ENCODE measurements at places on chromosomes 5 and 9.
A peak's percentile ranks its signal among the peaks of the same experiment; 100 is the strongest.

DNA sequence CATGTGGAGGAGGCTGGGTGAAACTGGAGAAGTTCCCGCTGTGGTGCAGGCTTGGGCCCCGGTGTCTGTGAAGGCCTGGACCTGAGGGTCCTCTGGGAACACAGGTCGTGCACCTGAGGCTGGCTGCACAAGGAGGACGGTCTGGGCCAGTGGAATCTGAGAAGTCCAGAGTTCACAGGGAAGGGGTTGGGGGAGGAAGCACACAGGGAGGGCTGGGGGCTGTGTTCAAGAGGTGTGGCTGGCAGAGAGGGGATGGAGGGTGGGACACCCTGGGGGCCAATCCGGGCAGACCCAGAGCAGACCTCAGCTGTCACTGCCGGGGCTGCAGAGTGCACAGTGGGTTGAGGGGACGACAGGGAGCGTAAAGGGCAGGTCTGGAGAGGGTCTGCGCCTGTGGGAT, 2.6 kb downstream of the SLC9A3 start:
- no peak for DNase-seq
- no peaks in the 10 kb centered on the region for H3K36me3 ChIP-seq
- H3K27ac ChIP-seq = no peak overlapping the region
- H3K4me3 ChIP-seq = no peak overlapping the region

GRCh38 chr5:57184322-57184721, 10.5 kb downstream of the GPBP1 start:
- H3K4me3 ChIP-seq = no peak overlapping the region
- H3K27me3 ChIP-seq = no peaks in the 10 kb centered on the region
- H3K36me3 ChIP-seq = no peaks in the 10 kb centered on the region
- DNase-seq = no peak

DNA sequence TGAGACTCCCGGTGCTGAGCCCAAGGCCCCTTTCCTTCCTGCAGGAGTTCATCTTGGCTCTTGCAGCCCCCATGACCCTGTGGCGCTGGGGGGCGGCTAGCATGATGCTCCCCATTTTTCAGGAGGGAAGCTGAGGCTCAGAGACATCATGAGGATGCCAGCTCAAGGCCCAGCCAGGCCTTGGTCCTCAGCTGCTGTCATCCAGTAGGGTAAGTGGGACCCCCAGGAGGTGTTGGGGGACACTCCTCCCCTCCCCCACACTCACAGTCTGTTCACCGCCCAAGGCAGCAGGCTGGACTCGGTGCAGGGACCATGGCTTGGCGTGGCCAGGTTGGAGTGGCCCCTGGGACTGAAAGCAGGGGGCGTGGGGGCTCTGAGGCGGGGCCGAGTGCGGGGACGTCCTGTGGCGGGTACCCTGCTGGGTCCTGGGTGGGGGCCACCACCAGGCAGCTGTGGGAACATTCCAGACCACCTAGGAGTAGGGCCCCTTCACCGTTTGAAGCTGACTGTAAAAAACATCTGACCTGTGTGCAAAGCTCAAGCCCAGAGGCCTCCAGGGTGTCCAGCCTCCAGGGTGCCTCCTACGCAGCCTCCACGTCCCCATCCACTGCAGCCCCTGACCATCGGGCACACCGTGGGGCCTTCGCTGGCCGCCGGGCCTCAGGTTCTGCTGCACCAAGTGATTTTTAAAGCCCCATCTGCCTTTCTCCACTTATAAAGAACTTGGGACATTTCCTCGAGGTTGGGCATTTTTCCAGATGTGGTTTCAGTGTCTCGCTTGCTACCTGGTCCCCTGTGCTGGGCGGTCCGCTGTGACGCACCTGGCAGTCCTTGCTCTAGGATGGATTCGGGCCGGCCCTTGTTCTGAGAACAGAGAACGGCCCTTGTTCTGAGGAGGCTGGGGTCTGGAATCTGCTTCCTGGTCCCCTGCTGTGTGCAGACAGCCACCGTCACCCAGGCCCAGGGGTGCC, 3.4 kb upstream of the NOTCH1 start:
- H3K4me3 ChIP-seq = no peak overlapping the region
- peaks cover 2% of the 10 kb centered on the region for H3K36me3 ChIP-seq
- DNase-seq = no peak
- peaks cover 12% of the 10 kb centered on the region for H3K4me1 ChIP-seq
- H3K27ac ChIP-seq = no peak overlapping the region

- peak overlapping the region; percentile 65 for H3K27ac ChIP-seq
- DNase-seq = no peak
- H3K27me3 ChIP-seq = no peaks in the 10 kb centered on the region
- H3K4me1 ChIP-seq = no peaks in the 10 kb centered on the region
Observed at GRCh38 chr5:38739011-38739704, 106.7 kb upstream of the OSMR start.

- DNase-seq = no peak
- no peak overlapping the region for H3K4me3 ChIP-seq
- H3K36me3 ChIP-seq = no peaks in the 10 kb centered on the region
Observed at GRCh38 chr5:157665467-157666070, 5.8 kb upstream of the C5orf52 start.

- no peaks in the 10 kb centered on the region for H3K27me3 ChIP-seq
- H3K4me1 ChIP-seq = peaks cover 31% of the 10 kb centered on the region
- no peak for DNase-seq
- peaks cover 29% of the 10 kb centered on the region for H3K36me3 ChIP-seq
- H3K4me3 ChIP-seq = peak overlapping the region; percentile 77
Observed at GRCh38 chr9:125241863-125242739, 958 bp upstream of the HSPA5 start.

GRCh38 chr9:124482431-124483031, 24.7 kb downstream of the NR5A1 start:
- no peak overlapping the region for H3K4me3 ChIP-seq
- no peaks in the 10 kb centered on the region for H3K36me3 ChIP-seq
- H3K27me3 ChIP-seq = no peaks in the 10 kb centered on the region
- 0 out of 2 replicates have a peak, but pooled peaks cover 3% of the 10 kb centered on the region for H3K4me1 ChIP-seq
- no peak overlapping the region for H3K27ac ChIP-seq
- DNase-seq = no peak

All from Panc1 (cell line).